ENCODE measurements at places on chromosomes 3 and 15.

DNA sequence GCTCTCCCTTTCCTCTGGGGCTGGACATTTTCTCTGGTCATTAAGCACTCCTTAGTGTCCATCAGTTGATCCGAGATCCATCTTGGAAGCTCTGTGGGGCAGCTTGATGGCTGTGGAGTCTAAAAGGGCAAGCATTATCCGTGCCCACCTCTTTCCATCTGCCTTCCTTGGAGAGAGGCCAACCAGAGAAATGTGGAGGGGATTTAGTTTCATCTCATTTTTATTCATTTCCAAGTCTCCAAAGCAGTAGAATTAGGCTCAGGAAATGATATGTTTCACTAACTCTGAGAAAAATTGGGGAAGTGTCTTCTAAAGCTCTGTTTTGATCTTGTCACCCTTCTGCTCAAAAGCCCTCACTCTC lies 95.9 kb upstream of the KLHL25 start:
- no peak for DNase-seq

- DNase-seq, result no peak
Measured at GRCh38 chr3:15579051-15579450, 22.3 kb downstream of the HACL1 start.

DNA sequence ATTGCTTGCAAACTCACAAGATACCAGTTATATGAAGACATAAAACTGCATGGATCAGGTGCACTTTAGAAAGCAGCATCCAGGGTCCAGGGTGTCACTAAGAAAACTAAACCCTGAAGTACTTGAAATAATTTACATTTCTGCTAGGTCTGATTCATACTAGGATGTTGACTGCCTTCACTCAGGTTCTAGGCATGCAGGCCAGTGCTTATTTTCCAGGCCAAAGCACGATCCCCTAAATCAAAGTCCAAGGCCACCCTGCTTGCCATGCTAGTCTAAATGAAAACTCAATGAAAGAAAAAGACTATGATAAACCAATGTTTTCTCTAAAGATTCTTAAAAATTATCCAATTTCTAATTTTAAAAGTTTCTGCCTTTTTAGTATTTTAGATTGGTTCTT lies 49.4 kb downstream of the GREM1 start:
- DNase-seq, result no peak

- DNase-seq, result no peak
Measured at GRCh38 chr15:90820481-90820880, 47.9 kb upstream of the FURIN start.

GRCh38 chr3:177705976-177706823 lies 508.9 kb upstream of the TBL1XR1 start:
- DNase-seq, result no peak

GRCh38 chr3:177665122-177665808 lies 468.0 kb upstream of the TBL1XR1 start:
- DNase-seq, result no peak

GRCh38 chr3:172616031-172616461 lies 92.8 kb upstream of the TNFSF10 start:
- DNase-seq, result no peak

DNA sequence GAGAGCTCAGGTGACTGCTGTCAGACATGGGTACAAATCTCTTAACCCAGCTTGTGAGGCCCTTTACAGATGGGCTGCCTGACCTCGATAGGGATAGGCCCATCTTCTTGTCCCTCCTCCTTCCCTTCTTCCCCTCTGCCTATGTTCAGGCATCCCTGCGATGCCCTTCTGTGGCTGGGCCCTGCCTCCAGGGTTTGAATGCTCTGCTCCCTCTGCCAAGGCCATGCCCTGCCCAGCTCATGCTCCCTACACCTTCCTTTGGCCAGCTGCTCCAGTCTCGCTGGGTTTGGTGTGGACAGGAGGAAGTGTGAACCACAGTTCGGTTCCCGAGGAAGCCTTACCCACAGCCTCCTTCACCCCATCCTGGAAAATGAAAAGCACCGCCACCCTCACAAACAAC lies 4.3 kb downstream of the FYCO1 start:
- DNase-seq, result no peak

DNA sequence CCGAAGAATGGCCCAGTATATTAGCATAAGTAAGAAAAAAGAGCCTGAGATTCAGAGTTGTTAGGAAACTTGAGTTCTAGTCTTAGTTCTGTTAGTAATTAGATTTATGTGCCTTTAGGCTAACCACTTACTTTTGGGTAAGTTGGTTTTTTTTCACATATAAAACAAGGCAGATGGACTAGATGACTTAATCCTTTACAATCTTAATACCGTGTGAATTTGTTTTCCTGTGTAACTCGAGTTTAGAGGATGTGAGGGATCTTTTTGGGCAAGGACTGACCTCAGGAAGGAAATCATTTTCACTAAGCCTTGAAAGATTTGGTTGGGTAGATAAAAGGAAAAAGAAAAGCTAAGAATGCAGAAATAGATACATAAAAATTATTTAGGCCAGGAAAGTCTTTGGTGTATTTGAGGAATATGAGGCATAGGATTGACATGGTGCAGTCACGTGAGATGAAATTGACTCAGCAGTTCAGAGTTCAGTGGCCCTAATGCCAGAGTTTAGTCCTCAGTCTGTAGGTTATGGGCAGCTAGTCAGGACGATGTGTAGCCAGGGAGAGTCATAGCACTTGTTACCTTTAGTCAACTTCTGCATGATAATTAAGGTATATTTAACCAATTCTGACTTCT lies 34.6 kb downstream of the PAK2 start:
- peak; percentile 42 for DNase-seq

- no peak for DNase-seq
Measured at GRCh38 chr15:83372434-83372891, 74.7 kb upstream of the SH3GL3 start.

DNA sequence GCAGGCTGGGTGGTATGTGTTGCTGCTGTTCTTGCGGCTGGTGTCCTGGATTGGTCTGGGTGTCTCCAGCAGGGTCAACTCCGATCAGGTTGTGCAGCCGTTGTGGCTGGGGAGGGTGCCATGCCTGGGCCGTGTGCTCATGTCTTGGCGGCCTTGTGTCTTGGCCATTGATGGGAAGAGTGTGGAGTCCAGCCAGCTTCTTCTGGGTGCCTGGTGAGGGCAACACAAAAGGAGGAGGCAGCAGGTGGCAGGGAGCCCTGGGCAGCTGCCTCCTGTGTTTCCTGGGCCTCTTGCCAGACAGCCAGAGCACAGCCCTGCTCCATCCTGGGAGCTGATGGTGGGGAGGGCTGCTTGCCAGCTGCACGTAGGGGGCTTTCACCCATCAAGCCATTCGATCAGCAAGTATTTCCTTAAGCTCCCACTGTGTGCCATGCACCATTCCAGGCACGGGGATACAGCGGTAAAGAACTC lies 4.3 kb downstream of the CHAC1 start:
- DNase-seq, result no peak

DNA sequence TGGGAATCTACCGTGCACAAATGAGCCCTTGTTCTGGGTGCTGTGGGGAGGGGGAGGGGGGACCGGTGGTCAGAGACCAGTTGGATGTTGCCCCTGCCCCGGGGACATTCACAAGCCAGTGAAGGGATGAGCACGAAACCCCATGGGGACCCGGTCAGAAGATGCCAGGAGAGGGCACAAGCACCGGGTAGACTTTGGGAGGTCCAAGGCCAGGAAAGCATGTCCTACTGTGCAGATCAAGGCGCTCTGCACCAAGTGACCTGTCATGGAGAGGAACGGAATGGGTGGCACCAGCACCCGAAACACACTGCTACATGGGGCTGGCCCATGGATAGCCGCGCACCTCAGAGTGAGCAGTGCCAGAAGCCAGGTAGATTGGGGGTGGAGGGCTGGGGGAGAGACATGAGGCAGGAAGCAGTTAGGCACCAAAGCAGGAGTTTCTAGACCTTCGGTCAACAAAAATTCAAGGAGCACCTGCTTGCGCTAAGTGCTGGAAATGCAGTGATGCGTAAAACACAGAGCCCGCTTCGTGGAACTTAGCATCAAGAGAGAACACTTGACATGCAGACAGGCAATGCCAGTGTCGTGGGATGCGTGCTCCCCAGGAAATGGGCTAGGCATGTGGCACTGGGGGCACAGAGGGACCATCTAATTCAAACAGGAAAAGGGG lies 99.1 kb downstream of the CPN2 start:
- no peak for DNase-seq

- peak; percentile 39 for DNase-seq
Measured at GRCh38 chr15:65638681-65639089, 16.9 kb downstream of the SLC24A1 start.

- DNase-seq, result no peak
Measured at GRCh38 chr3:35849963-35850362, 210.6 kb downstream of the ARPP21 start.

GRCh38 chr15:62087671-62088352 lies 21.0 kb downstream of the C2CD4A start:
- no peak for DNase-seq

GRCh38 chr15:85771781-85772445 lies 22.8 kb downstream of the KLHL25 start:
- DNase-seq, result no peak

GRCh38 chr3:185486394-185486793 lies 12.4 kb downstream of the TMEM41A start:
- no peak for DNase-seq

GRCh38 chr3:146485297-146485696 lies 15.9 kb upstream of the PLSCR2 start:
- DNase-seq, result no peak

- no peak for DNase-seq
Measured at GRCh38 chr3:73556520-73557372, 68.0 kb downstream of the PDZRN3 start.

DNA sequence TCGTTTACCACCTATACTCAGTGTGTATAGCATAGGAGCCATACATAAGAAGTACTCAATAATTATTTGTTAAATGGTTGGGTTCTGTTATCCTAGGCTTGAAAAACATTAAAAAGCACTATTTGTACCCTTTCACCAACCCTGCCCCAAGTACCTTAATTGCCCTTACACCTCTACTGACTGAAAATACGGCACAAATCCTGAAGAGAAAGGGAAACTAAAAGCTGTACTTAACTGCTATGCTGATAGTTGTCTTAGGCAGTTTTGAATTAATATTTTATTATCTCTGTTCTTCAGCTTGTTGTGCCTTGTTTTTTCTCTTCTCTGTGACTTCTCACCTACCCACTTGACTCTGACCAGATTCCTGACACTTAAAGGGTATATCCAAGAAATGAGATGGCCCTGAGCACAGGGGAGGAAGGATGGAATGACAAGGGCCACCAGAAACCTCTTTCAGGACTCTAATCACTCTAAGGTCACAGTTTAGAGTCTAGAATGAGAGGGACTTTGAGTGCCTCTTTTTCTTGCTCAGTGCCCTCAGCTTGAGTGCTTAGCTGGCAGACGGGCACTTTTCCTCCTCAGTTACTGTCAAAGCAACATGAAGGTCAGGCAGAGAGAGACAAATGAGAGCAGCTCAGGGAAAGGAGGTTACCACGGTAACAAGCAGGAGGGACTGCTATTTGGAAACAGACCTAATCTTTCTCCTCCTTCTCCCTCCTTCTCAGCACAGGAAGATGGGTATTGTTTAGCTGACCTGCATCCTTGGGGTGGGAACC lies 136.5 kb downstream of the ZNF609 start:
- DNase-seq, result no peak

DNA sequence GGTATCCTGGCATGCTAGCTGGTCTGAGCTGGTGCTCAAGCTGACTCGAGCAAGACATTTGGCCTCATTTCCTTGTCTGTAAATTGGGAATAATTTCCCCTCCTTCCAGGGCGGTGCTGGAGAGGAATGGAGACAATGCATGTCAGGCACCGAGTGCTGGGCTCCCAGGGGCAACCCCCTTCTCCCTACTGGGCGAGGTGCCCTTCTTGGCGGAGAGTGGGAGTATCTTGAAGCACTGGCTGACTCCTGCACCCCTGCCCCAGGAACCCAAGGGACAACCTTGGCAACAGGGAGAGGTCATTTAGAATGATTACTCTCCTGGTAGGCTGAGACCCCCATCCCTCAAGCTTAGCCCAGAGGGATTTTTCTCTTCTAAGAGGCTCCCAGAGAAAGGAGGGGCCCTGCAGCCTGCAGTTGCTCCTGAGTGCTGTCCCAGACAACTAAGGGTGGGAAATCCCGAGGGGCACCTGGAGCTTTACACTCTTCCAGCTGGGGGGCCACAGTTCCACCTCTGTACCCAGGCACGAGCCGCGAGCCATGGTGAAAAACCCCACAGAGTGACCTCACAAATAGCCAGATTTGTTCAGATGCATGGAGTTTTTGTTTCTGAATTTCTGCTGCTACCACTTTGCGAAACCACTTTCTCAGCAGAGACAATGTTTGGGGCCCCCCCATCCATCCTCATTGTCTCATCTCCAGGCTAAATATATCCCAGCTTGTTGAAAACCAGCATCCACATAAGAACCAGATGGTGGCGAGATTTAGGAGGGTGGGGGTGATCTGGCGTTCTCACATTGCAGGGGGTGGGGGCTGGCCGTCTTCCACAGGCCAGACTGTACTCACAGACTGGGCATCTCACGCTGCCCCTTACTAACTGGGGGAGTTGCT lies 44.8 kb downstream of the ABTB1 start:
- DNase-seq, result no peak

- peak; percentile 97 for DNase-seq
Measured at GRCh38 chr3:194592798-194593752, 40.1 kb downstream of the TMEM44 start.

DNA sequence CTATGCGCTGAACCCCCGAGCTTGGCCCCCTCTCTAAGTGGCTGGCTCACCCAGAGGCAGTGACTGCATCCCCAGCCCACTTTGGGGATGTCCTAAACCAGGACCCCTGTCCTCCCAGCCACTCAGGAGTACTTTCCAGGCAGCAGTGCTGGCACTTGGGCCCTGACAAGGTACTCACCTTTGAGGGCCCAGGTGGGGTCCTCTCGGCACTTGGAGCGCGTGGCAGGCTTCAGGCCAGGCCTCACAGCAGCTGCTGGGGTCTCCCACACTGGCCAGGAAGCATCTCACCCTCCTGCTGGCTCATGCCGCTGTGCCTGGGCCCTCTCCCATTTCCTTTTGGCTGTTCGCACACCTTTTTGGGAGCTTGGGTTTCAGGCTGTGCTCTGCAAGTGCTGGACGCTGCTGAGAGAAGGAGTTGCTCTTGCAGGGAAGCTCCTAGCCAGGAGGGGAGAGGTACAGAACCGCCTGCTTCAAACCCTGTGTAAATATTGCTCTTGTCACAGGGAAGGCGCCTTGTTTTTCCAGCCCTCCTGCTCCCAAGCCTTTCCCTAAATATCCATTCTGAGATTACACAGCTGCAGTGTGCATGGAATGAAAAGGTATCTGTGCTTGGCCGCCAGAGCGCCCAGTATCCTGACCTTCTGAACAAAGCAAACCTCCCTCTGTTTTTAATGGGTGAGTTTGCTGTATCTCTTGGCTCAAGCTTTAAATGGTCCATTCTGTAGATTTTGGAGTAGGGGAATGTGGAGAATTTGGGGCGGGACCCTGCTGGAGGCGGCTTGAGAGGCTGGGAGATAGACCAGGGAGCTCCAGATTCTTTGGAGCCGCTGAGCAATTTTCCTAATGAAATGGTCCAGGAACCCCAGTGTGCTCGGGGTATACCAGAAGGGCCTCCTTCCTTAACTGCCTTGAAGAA lies 45.6 kb downstream of the DNASE1L3 start:
- DNase-seq, result no peak

GRCh38 chr3:69005791-69006482 lies 7.5 kb downstream of the EOGT start:
- no peak for DNase-seq

Data from Panc1 (cell line).